ENCODE measurements at places on chromosomes 2 and 18.

- DNase-seq = no peak
Measured at GRCh38 chr2:82795446-82795845, 1663.6 kb downstream of the SUCLG1 start.

DNA sequence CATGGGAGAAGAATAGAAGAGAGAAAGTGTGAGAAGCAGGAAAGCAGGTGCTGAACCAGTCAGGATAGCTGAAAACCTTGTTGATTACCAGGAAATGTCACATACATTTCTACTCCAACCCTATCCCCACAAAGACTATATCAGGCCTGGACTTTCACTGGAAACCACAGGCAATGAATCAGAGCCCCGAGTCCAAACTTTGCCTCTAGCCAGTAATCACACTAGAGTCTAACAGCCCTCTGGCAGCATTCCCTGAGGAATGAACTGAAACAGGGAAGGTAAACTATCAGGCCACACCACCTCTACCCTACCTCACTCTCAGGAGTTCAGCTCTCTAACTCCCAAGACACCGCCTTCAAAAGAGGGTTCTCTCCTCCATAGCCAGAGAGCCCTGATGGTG, 18.7 kb upstream of the IHH start:
- no peak for DNase-seq

DNA sequence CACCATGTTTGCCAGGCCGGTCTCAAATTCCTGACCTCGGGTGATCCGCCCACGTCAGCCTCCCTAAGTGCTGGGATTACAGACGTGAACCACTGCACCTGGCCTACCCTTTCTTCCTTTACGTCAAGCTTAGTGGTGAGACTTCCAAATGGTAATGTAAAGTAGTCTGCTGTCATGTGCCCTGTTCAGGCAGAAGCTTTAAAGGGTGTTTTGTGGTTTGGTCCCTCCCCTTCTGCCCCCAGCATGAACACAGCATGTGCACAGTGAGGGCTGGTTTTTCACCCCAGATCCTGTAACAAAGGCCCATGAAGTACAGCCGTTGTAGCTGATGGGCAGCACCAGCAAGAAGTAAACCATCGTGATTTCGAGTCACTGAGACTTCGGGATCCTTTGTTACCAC, 2.7 kb upstream of the DTYMK start:
- DNase-seq = no peak

DNA sequence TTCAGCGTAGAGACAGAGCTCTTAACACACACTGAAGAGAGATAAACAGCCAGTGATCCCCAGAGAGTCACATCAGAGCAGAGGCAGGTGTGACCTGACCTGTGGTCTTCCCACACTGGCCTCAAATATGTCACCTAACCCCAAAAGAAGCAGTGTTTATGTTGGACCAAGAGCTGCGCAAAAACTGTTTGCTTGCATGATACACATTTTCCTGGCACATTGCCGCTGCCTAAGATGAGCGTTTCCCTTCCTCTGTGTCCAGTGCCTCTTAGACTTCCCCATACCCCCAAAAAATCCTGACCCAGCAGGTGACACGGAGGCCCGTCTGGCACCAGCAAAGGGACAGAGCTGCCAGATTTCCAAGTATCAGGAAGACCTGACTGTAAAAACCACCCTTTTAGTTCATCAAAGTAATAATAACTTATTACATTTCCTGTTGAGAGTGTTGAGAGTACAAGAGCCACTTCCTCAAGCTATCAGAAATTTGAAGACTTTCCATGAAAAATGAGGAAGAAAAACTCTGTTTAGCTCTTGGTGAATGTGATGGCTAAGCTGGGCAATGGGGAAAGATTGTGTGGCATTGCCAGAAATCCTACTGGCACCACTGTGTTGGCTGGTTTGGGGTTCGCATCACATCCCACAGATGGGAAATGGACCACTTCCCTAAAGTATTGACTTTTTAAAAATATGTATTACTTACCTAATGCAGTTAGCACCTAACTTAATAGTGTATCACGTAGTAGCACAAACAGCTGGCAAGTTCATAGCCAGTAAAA, 6.7 kb downstream of the TNFRSF11A start:
- no peak for DNase-seq

- DNase-seq = no peak
Measured at GRCh38 chr2:45889053-45889452, 237.6 kb downstream of the PRKCE start.

- no peak for DNase-seq
Measured at GRCh38 chr2:106057206-106057605, 136.9 kb downstream of the UXS1 start.

GRCh38 chr2:126038861-126039260, 617.1 kb upstream of the GYPC start:
- no peak for DNase-seq

- no peak for DNase-seq
Measured at GRCh38 chr2:158686210-158686691, 108.9 kb upstream of the DAPL1 start.

DNA sequence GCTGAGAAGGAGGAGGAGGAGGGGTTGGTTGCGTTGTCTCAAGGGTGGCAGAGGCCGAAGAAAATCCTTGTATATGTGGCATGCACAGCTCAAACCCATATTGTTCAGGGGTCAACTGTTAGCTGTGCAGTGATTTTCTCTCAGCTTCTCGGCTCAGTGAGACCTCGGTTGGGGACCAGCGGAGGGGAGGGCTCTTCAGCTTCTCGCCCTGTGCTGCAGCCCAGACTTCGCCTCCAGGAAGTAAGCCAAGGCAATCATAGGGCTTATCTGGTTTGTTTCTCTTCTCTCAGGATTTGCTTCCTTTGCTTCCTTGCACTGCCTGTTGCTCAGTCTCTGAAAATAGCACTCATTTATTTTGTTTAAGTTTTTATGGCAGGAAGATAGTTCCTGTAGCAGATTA, 85.5 kb downstream of the SOWAHC start:
- DNase-seq = no peak

- no peak for DNase-seq
Measured at GRCh38 chr2:10535703-10536102, 87.6 kb upstream of the ODC1 start.

DNA sequence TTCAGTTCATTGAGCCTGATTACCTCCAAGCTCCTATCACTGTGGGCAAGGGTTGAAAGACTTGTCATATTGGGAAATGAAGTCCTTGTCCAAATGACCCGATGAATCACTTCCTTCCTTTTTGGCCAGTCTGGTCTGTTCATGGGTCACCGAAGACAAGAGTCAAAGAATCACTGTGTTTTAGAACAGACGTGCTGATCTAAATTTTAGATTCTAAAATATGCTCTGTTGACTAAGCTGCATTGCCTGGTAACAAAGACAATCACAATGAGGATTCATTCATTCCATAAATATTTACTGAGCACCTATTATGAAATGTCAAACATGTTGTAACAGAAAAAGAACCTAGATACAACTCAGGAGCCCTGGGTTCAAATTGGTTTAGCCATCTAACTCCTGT, 99.4 kb upstream of the RND3 start:
- no peak for DNase-seq

DNA sequence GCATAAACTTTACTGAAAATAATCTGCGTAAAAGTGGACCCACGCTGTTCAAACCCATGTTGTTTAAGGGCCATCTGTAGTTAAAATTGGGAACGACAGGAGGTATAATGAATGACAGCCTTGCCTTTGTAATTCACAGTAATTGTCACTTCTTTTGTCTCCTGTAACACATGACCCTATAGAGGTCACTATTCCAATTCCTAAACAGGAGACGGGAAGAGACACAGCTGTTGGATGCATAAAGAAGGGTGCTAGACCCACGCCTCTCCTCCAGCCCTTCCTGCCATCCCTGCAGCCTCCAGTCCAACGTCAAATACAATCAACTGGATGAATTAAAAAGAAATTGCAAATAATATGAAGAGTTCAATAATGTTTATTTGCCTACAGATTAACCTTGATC, 63.1 kb upstream of the NFATC1 start:
- DNase-seq = no peak

- DNase-seq = no peak
Measured at GRCh38 chr2:47751856-47752414, 31.0 kb upstream of the MSH6 start.

GRCh38 chr2:157296490-157296889, 29.1 kb downstream of the ERMN start:
- no peak for DNase-seq

GRCh38 chr2:131085646-131086045, 7.6 kb downstream of the FAM168B start:
- DNase-seq = no peak

DNA sequence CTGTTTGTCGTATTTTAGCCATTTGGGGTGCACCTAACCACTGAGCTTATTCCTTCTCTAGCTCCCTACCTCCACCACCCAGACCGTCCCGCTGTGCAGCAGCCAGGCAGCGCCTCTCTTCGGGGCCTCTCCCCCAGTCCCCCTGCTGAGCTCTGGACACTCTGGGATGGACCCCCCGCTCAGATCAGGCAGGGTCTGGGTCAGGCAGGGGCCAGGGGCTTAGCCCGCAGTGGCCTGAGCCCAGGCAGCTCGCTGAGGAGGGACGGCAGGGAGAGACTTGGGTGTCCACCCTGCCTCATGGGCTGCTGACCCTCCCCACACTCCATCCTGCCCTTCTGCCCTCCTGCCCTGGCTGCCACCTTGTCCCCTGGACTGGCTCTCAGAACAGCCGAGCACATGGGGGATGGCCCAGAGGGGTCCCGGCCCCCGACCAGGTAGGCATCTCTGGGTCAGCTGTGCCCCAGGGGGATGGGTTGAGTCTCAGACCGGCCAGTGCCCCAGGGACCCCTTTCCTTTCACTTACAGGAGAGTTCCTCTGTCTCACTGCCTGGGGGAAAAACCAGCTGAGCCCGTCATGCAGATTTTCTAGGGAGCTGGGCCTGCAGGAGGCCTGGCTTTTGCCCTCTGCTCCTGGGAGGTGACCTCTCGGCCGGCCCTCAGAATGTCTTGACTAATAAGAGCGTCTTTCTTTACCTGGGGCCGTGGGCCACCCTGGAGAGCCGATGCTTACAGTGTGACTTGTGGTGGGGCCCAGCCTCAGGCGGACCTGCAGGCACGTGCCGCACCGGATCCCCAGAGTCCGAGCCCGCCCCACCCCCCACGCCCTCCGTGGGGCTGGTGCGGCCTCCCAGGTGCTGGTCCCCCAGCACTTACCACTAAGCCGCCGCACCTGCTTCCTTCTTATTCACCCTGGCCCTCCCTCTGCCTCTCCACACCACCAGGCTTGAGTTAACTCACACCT, 22.8 kb upstream of the PXDN start:
- no peak for DNase-seq

DNA sequence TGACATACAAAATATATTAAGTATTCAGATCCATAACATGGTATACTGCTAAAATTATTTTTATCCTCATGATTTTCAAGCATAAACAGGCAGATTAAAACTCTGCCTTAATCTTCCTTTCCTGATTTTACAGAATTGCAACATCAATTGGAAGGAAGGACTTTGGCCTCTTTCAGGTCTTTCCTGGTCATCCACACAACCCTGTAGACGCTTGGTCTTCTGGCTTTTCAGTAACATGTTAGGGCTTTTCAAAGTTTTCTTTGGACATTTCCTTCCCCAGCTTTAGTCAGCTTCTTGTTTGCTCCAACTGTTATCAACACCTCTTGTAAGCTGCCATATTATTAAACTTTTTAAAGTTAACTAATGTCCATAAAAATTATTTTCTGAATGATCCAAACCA, 1364.9 kb upstream of the NRXN1 start:
- no peak for DNase-seq

- DNase-seq = no peak
Measured at GRCh38 chr2:232839411-232840079, 30.5 kb upstream of the SNORC start.

DNA sequence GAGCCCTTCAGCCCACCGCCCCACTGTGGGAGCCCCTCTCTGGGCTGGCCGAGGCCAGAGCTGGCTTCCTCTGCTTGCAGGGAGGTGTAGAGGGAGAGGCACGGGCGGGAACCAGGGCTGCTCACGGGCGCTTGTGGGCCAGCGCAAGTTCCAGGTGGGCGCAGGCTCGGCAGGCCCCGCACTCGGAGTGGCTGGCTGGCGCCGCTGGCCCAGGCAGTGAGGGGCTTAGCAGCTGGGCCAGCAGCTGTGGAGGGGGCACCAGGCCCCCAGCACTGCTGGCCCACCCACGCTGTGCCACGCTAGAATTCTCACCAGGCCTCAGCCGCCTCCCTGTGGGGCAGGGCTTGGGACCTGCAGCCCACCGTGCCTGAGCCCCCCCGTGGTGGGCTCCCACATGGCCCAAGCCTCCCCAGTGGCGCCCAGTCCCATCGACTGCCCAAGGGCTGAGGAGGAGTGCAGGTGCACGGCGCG, 45.2 kb downstream of the SLC5A7 start:
- no peak for DNase-seq

DNA sequence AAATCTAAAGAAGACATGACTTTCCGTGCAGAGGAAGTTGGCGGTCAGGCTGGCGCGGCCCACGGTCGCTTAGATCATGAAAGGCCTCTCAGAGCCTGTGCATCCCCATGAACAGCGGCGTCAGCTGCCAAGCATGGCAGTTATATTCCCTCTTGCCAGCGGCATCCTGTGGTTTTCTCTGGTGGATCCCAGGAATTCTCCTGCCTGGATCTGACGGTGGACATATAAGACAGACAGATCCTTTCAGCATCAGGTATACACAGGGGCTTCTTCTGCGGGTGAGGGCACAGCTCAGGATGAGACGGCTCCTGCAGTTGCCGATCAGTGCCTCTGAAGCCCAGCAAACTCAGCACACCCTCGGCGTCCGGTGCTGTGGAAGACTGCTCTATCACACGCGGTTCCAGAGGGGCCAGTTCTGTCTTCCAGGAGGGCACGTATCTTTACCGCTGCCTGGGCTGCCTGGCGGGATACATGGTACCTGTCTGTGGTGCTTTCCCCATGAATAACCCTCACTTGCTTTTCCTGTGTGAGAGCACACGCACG, 157.8 kb downstream of the LDLRAD4 start:
- no peak for DNase-seq

DNA sequence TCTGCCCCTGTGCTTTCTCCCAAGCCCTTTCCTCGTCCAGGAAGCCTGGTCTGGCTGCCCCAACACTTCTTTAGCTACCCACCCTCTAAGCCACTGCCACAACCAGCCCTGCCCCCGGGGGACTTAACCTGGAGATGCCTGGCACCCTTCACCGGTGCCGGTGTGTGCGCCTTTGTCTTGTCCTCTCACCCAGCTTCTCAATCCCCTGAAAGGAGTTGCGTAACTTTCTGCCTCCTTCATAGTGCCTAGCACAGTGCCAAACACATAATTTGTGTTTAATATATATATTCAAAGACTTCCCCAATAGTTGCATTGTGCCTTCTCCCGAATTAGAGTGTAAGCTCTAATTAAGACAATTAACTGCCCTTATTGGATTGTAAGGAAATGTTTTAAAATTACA, 70.6 kb downstream of the ALK start:
- DNase-seq = no peak

- peak; percentile 33 for DNase-seq
Measured at GRCh38 chr2:181457741-181458425, 697 bp downstream of the ITGA4 start.

GRCh38 chr18:5987249-5987648, 91.9 kb upstream of the TMEM200C start:
- no peak for DNase-seq

DNA sequence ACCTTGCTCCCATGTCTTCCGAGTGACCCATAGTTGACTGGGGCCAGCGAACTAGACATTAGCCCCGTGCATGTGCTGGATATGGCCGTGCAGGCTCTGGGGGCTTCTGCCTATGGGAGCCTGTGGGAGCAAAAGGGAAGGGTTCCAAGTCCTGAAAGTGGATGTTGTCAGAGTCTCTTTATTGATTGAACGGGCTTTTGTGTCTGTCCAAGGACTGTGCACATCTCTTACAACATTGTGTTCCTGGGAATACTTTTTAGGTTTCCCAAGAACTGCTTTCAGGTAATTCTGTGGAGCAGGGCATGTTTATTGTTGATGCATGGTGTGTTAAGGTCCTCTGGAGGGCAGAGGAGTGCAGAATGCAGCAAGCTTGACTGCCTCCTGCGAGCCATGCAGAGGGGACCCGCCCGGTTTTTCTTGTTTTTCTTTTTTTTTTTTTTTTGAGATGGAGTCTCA, 5.0 kb downstream of the RNF144A start:
- no peak for DNase-seq
